ENCODE measurements at places on chromosomes 3 and 15. TPM values are rescaled to one million over a fixed set of nuclear protein-coding genes. Genes with fewer than 3 reads are reported as not detected.

SLCO2A1 gene
- total RNA-seq, result 89.1 TPM

SLC28A2 gene
- not detected for total RNA-seq

CHRNA3 gene
- not detected for total RNA-seq

TMEM43 gene
- total RNA-seq, result 76.5 TPM

ATOSA gene
- total RNA-seq, result 63.5 TPM

MYRIP gene
- 4.8 TPM for total RNA-seq

ZNF501 gene
- total RNA-seq, result 6.3 TPM

KLHL40 gene
- not detected for total RNA-seq

ESYT3 gene
- 0.94 TPM for total RNA-seq

P2RY1 gene
- 9.2 TPM for total RNA-seq

DNA sequence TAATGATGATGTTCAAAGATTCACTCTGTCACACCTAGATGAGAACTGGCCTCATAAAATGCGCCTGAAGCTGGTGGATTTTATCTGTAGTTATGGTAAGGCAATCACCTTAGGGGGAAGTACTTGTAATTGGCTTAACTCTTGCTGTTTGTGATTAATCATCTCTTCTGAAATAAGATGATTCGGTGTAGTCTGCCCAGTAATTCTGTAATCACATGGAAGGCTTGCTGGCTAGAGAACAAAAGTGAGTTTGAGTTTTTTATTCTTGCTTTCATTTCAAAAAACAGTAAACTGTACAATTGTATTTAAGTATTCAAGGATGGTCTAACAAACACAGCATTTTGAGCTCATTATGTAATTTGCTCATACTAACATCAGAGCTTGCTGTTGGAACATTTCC is 72.1 kb downstream of the OTOL1 start:
- DNase-seq, result no peak

DNA sequence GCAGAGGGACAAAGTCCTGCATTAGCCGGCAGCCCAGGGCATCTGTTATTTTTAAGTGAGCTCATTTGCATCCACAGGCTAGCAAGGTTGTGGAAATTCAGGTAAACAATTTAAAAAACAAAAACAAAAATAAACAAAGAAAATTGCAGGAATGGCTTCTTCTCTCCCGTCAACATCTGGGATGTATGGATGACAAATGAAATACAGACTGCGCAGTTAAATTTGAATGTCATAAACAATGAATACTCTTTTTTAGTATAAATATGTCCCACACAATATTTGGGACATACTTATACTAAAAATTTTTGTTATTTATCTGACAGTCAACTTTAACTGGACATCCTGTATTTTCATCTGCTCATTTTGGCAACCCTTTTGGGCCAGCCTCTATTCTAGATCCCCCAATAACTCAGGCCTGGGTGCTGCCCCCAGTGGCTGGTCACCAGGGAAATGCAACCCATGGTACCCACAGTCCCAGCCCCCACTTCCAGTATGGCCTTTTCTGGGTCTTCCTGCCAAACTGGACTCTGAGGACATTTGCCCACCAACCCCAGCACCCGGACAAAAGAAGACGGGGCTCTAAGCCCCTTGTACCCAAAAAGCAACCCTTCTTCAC is 12.7 kb downstream of the GRM2 start:
- no peak for DNase-seq

- no peak for DNase-seq
Observed at GRCh38 chr3:16510620-16511319, 2.7 kb downstream of the RFTN1 start.

GRCh38 chr3:186342197-186342596 is 19.8 kb downstream of the DGKG start:
- no peak for DNase-seq

- DNase-seq, result no peak
Observed at GRCh38 chr3:125061646-125062045, 5.8 kb upstream of the HEG1 start.

- DNase-seq, result no peak
Observed at GRCh38 chr3:50201573-50202315, 3.3 kb upstream of the SLC38A3 start.

- DNase-seq, result no peak
Observed at GRCh38 chr15:41584636-41585126, 25.7 kb downstream of the TYRO3 start.

- no peak for DNase-seq
Observed at GRCh38 chr3:68819361-68819760, 113.0 kb downstream of the TAFA4 start.

GRCh38 chr3:32630266-32630665 is 54.7 kb upstream of the CNOT10 start:
- no peak for DNase-seq

GRCh38 chr3:41301548-41301947 is 102.2 kb downstream of the CTNNB1 start:
- DNase-seq, result no peak

- no peak for DNase-seq
Observed at GRCh38 chr3:61223451-61223850, 27.8 kb downstream of the FHIT start.

GRCh38 chr3:122619040-122619439 is 41.6 kb downstream of the PARP15 start:
- DNase-seq, result no peak

DNA sequence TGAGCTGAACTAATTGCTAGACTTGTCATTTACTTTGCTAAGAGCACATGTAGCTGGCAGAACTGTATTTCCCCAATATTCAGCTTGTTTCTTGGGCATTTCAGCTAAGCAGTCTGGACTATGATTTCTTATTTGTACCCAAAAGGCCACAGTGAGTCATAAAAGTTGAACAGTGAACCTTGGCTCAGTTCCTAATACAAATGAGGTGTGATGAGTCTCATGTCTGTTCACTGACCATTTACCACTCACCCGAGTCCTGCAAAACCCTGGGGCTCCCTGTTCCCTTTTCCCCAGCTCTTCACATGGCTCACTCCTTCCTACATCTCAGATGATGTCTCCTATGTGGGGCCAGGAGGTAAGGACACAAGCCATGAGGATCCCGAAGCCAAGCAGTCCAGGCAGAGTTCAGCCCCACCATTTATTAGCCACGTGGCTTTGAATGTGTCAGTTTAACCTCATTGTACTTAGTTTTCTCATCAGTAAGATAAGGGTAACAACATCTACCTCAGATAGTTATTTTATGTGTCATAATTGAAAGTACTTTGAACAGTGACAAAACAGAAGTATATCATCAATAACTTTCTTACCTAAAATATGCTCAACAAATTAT is 239.3 kb downstream of the IL5RA start:
- no peak for DNase-seq

DNA sequence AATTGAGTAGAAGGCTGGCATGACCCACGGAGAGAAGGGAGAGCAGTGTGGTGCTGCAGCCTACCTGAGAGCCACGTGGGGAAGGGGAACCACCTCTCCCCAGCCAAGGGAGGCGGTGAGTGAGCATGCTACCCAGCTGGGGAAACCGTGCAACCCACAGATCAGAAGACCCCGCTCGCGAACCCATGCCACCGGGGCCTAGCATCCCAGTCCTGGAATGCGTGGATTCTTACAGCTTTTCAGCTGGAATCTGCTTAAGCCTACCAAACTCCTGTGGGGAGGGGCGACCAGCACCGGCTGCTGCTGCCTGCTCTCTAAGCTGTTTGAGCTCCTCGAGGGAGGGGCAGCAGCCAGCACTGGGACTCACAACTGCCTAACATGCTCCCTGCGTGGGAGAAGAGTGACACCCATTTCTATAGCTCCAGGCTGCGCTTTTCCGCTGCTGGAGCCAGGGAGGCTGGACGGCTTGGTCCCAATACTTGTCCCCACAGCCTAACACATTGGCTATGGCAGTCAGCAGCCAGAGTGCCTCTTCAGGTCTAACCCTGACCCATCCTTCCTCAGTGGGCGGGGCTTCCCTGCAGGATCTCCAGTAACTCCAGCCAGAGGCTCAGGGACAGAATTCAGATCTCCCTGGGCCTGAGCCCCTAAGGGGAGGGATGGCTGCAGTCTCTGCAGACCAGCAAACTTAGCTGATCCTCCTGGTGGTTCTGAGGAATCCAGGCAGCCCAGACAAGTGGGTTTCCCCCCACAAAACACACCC is 20.0 kb upstream of the TEX55 start:
- DNase-seq, result no peak

DNA sequence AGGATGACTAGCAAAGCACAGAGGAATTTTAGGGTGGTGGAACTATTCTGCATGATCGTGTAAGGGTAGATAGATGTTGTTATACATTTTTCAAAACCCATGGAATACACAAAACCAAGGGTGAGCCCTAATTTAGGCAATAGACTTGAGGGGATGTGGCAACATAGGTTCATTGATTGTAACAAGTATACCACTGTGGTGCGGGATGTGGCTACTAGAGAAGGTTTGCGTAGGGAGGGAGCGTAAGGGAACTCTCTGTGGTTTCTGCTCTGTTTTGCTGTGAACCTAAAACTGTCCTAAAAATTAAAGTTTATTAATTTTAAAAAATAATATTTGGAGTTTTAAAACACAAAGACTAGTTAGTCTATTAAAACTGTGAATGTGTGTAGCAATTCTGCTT is 202.8 kb downstream of the PLCL2 start:
- DNase-seq, result no peak

GRCh38 chr3:72274493-72275330 is 489.8 kb upstream of the PROK2 start:
- no peak for DNase-seq

GRCh38 chr3:153171256-153171655 is 9.2 kb downstream of the RAP2B start:
- DNase-seq, result no peak

DNA sequence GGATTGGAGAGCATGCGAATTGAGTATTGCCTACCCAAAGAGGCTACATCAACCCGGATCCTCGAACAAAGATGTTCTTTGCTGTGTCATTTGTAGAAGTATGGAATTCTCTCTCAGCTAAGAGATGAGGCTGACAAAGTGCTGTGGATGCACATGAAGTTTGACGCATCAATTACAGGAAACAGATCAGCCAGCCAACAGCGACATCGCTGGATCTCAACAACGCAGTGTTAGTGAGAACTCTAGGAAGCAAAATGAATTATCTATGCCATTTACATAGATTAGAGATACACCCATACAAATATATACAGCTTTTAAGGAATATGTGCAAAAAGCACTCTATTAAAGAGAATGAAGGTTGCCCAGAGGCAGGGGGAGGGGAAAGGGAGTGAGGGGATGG is 160.6 kb upstream of the RGMA start:
- no peak for DNase-seq

GRCh38 chr3:26621176-26621575 is 1.4 kb upstream of the LRRC3B start:
- no peak for DNase-seq

GRCh38 chr3:48996640-48997039 is 6.6 kb downstream of the P4HTM start:
- DNase-seq, result no peak

GRCh38 chr15:82916161-82916952 is 36.2 kb downstream of the HOMER2 start:
- no peak for DNase-seq

DNA sequence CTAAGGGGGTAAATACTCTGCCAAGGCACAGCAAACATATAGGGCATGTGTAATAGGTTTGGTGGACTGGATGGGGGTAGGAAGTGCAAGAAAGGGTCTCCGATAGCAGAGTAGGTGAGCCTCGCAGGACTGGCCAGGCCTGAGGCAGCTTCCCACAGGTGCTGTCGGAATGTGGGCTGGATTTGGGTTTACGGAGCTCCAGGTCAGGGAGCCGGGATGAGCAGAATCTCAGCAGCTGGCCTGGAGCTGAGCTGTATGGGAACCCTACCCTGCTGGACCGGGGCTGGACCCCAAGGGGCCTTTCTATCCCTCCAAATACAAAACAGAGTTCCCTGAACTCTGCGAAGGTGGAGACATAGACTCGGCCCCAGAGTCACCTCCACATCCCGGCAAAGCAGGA is 15.0 kb downstream of the KLF15 start:
- DNase-seq, result peak; percentile 24

- no peak for DNase-seq
Observed at GRCh38 chr3:150362515-150363302, 45.4 kb upstream of the TSC22D2 start.

DNA sequence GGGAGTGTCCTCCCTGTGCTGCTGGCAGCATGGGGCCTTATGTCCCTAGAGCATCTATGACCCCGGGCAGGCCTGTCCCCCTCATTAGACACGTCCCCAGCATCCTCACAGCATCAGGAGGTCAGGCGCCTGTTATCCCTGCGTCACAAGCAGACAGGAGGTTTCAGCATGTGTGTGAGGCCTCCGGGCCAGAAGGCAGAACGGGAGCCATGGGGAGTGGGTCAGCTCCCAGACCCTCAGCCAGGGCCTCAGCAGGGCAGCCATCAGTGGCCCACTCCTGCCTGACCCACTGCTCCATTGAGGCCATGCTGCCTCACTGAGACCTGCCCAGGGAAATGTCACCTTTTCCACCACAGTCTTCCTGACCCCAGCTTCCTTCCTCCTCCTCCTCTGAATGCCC is 71.6 kb downstream of the DNAJB8 start:
- DNase-seq, result no peak

DNA sequence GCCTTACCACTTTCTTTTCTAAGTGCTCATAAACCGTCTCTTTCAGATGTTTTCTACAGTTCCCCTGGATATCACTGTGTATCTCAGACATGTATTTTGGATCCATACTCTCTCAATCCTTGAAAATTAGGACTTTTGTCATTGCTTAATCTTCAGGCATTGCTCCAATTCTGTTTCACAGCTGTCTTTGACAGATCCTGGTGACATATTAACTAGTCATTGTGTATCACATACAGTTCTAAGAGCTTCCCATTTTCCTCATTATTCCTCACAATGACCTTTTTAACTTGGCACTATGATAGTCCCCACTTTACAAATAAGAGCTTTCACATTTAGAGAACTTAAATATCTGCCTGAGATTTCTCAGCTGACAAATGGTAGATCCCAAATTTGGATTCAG is 151.7 kb downstream of the CLSTN2 start:
- DNase-seq, result no peak

GRCh38 chr15:58779554-58779953 is 8.5 kb downstream of the MINDY2 start:
- no peak for DNase-seq

Measured in ureter (tissue), 1 donor.